Effector memory CD4-positive, alpha-beta T cell (primary cell): ENCODE measurements at places on chromosomes 2 and 18.

DNA sequence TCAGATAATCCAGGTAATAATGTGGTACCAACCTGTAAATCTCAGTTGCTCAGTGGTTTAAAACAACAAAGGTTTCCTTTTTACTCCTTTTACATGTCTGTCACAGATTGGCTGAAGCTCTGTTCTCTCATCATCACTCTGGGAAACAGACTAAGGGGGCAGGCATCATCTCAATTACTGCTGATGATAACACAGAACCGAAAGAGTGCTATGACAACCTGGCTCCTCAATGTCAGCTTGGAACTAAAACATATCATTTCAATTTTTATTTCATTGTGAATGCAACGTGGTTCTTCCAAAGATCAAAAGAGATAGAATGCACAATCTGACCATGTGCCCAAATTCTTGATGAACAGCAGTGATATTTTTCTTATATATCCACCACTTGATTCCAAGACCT is 1315.0 kb upstream of the CDH2 start:
- DNase-seq: no peak

- DNase-seq: no peak
Measured at GRCh38 chr2:168457190-168457895, 1.3 kb downstream of the CERS6 start.

DNA sequence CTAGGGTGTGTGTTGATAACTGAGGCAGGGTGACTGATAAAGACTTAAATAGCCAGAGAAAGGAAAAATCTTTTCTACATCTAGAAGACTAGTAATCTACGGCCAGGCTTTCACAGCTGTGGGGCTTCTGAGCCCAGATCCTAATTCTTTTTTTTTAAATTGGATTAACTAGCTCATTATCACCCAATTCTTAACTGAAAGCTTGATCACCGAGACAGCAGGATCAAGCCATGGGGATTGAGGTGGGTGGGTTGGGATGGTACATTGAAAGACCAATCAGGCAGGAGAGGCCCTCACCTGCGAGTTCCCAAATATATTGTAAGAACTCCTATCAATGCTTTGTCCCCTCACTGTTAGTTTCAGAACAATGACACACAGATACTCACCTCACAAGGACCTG is 20.0 kb upstream of the NFE2L2 start:
- no peak for DNase-seq

DNA sequence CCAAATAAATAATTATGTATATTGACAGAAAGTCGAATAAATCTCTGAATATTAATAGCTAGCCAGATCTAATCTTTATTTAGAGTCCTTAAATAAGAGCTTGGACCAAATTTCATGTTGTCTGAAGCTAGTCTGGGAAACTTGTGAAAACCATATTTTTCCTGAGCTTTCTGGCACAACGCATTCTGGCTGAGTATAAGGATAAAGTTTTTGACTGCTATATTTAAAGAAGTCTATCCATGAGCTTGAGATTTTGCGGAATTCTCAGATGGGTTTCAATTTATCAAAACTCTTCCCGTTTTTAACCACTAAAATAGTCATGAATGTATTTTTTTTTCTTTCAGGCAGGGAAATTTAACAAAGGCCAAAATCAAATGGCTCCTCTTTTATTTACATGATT is 23.8 kb downstream of the FAP start:
- no peak for DNase-seq

DNA sequence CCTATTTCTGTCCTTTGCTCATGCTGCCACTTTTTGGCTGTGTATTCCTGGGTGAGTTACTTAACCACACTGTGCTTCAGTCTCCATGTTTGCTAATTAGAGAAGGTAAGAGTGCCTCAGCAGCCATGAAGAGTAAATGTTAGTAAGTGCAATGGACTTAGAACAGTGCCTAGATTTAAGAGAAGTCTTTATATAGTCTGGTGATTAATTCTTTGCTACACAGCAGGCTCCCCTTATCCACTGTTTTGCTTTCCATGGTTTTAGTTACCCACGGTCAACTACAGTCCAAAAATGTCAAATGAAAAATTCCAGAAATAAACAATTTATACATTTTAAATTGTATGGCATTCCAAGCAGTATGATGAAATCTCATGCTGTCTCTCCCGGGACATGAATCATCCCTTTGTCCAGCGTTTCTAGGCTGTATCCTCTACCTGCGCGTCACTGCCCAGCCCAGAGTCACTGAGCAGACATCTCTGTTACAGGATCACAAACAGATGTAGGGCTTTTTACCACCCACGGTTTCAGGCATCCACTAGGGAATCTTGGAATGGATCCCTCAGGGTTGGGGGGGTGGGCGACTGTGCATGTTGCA is 91.0 kb downstream of the CTIF start:
- DNase-seq: no peak

DNA sequence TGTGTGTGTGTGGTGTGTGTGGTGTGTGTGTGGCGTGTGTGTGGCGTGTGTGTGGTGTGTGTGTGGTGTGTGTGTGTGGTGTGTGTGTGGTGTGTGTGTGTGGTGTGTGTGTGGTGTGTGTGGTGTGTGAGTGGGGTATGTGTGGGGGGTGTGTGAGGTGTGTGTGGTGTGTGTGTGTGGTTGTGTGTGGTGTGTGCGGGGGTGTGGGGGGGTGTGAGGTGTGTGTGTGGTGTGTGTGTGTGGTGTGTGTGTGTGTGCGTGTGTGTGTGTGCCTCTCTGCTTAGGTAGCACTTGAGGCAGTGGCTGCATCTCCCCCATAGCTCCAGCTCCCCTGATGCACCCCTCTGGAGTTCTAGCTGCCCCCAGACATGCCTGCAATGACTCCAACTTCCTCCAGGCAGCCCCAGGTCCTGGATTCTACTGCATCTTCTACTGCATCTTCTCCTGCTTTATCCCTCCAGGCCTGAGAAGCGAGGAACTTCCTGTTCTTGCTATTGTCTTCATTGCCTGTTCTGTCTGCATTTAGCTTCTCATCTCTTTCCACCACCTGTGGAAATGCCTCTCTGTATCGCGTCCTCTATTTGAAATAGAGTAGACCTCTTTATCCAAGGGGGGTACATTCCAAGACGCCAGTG is 22.2 kb upstream of the MLPH start:
- no peak for DNase-seq

- DNase-seq: no peak
Measured at GRCh38 chr2:44543773-44544725, 182.3 kb downstream of the CAMKMT start.

DNA sequence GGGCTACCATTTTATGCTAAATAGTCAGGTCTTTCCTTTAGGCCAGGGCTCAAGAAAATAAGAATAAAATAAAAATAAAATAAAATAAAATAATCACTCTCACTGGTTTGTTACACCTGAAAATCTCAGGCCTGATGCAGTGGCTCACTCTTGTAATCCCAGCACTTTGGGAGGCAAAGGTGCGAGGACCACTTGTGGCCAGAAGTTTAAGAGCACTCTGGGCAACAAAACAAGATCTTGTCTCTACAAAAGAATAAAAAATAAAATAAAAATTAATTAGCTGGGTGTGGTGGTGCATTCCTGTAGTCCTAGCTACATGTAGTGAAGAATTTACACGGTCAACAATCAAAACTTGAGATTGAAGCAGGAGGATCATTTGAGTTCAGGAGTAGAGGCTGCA is 159.4 kb downstream of the NRXN1 start:
- no peak for DNase-seq

DNA sequence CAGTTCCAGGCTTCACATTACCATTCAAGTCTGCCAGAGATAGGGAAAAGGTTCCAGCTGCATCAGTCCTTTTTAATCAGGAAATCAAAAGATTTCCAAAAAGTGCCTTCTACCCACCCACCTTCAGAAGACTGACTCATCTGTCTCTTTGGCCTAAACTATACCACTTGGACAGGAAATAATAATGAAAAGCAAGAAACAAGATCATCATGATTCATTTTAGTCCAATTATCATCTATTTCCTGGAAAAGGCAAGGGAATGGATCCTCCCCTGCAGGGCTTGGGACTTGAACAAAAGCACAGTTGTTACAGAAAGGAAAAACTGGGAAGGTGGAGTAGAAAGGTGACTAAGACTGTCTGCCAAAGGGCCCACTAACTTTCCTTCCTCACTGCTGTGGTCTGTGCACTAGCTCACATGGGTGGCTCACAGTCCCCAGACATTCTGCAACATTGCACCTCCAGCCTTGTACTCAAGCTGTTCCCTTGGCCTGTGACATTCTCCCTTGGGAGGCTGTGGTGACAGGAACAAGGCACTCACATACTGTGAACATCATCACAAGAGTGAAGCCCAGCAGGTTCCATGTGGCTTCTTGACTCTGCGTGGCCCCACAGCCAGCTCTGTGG is 75.3 kb downstream of the VSNL1 start:
- no peak for DNase-seq
